Left renal cortex interstitium (tissue), 4 donors: ENCODE measurements at places on chromosomes 3 and 15. TPM values are rescaled to one million over a fixed set of nuclear protein-coding genes. Genes with fewer than 3 reads are reported as not detected.

DNA sequence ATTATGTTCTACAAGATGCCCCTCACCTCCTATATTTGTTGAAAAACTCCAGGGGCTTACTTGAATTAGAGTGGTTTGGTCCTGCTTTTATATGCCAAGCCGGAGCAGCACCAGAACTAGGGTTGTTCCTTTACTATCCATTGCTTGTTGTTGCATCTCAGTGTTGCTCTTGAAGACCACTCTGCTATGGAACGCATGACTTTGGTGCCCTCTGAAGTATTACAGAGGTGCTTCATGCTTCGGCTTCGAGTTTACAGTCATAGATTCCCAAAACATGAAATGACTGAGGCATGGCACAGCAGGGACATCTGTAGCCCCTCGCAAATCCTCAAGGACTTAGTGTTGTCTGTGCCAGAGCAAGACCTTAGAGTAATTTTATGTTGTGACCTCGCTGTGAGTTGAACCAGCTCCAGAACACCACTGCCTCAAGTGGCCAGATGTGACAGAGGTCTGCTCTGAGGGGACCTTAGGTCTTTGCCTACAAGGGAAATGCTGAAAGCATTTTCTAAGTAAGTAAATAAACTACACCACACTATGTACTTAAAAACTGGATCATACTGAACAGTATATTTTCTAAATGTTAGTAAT lies 67.2 kb upstream of the SIAH2 start:
- no peak for DNase-seq

DNA sequence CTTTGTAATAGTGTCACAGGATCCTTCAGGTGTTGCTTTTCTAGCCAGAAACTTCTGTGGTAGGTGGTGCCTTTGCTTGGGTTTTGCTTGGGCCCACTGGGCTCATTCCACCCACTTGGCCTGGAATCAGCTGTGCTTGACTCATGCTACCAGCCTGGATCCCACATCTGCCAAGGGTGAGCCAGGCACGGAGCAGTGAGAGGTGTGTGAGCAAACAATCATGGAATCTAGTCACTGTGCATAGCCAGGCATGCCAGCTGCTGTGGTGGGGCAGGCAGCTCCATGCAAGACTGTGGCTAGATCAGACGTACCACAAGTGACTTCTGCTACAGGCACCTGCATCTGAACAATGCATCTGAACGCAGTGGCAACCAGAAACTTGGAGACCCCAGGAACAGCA lies 275.9 kb downstream of the UBE2E2 start:
- no peak for DNase-seq

DNA sequence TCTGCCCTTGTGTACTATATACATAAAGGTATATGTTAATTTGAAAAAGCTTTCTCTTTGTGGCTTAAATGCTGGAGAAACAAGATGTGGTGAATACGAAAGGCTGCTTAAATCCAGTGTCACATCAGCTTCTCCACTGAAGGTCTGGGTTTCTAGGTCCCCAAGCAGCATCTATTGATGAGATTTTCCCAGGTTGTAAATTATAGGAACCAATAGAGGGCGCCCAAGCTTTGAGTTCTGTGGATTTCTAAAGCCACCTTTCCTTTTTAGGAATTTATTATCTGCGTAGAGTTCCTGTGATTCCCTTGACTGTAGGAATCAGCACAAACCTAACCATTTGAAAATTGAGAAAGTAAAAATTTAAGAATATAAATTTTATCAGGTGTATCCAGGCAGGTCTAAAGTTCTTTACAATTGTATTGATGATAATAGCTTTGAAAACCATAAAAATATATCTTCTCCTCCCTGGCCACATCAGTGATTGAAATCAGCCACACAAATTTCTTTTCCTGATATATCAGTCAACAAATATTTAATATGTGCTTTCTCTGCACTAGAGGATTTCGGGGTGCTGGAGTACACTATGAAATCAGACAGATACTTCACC lies 88.3 kb upstream of the ADAMTSL3 start:
- DNase-seq = no peak

GRCh38 chr15:31446546-31446945 lies 119.9 kb downstream of the KLF13 start:
- DNase-seq = no peak

GRCh38 chr15:60554494-60554893 lies 75.6 kb upstream of the ICE2 start:
- no peak for DNase-seq

CIP2A gene
- polyA plus RNA-seq = 20.5 TPM

CTXN2 gene
- 0.10 TPM for polyA plus RNA-seq

GPR27 gene
- polyA plus RNA-seq = 9.1 TPM
